Activated CD4-positive, alpha-beta memory T cell treated with anti-CD3 and anti-CD28 coated beads, Interleukin-2, amount 10 ng/mL, durations not matched to agents 7 days and 5 days (primary cell): ENCODE measurements at places on chromosomes 5 and 9. TPM values are rescaled to one million over a fixed set of nuclear protein-coding genes. Genes with fewer than 3 reads are reported as not detected.

The CCNJL gene
- total RNA-seq = not detected

The IRX2 gene
- not detected for total RNA-seq

The NUTM2G gene
- not detected for total RNA-seq

- no peak for DNase-seq
These were observed 37.6 kb downstream of the HRH2 start for GRCh38 chr5:175695161-175696126.

DNA sequence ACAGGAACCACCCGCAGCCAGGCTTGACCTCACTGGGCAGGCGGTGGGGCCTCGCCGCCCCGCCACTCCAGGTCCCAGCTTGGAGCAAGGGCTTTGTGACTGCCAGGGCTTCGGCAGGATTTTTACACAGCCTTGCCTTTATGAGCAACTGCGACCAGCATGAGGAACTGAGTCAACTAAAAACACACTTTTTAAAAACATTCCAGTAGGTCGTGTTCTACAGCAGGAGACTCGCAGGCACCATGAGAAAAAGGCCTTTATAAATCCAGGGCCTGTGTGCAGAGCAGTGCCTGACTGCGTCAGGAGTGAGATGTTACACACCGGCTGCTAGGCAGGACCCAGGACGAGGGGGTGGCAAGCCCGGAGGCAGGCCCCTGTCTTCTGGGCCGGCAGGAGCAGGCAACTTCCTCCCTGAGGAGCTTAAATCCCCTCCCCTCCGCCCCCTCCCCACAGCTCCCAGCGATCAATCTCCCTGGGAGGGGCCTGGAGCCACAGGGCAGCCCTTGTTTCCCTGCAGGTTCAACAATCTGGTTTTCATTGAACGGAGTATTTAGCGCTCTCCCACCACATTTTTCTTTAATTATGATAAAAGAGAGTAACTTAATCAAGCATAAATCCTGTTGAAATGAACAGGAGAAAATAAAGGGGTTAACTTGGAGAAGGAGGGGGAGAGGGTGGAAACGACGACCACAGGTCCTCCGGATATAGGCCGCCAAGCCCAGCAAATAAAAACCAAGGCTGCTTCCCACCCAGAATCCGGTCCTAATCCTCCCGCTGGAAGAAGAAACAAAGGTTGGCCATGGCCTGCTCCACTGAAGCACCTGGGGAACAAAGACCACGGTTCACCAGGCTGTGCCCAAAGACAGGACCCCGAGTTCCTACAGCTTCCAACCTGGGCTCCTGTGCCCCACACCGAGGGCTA, 92.5 kb downstream of the ROR2 start:
- DNase-seq = no peak
